ENCODE measurements at places on chromosomes 3 and 15.

DNA sequence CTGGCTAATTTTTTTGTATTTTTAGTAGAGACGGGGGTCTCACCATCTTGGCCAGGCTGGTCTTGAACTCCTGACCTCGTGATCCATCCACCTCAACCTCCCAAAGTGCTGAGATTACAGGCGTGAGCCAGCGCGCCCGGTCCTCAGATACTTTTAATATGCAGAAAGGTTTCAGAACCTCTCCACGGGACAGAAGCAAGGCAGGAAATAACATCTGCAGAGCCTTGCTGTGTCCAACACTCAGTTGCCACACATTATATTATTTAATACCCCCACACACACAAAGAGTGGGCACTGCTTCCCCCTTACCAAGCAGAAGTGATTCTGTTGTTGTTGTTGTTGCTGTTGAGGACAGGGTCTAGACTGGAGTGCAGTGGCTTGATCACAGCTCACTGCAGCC lies 28.0 kb downstream of the OSBPL10 start:
- no peaks in the 10 kb centered on the region for H3K36me3 ChIP-seq
- no peak overlapping the region for H3K4me3 ChIP-seq
- H3K27ac ChIP-seq = no peak overlapping the region
- no peak for DNase-seq
- peaks cover 12% of the 10 kb centered on the region for H3K27me3 ChIP-seq

DNA sequence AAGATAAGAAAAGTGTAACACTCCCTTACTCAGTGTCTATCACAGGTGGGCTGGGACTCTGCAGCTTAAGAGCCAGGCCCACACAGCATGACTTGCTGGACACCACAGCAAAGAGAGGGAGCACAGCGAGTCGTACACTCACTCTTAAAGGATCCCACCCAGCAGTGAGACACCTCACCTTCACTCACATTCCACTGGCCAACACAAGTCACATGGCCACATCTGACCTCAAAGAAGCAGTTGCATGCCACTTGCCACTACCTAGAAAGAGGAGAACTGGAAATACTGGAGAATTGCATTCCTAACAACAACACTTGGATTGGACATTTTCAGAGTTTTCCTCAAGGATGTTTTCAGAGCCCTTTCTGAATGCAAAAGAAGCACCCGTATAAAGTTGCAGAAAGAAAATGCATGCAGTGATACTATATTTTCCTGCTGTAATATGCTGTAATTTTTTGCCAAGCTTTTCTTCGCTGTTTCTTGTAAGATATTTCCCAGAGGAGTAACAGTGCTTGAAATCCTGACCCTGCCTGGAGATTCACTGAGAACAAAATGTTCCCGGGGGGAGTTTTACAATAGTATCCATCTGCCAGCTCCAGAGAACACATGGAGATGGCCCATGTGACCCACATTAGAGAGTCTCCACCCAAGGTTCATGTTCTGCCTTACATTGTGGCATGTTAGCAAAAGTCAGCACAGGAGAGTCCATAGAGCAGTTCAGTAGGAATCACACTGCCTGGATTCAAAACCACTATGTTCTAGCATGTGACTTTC lies 42.2 kb downstream of the TRIM42 start:
- H3K4me1 ChIP-seq = no peaks in the 10 kb centered on the region
- H3K27ac ChIP-seq = no peak overlapping the region
- no peak for DNase-seq

GRCh38 chr3:153289334-153289808 lies 127.3 kb downstream of the RAP2B start:
- no peak for DNase-seq
- no peak overlapping the region for H3K27ac ChIP-seq
- H3K27me3 ChIP-seq = no peaks in the 10 kb centered on the region
- no peak overlapping the region for H3K4me3 ChIP-seq
- H3K4me1 ChIP-seq = peaks cover 58% of the 10 kb centered on the region

- no peaks in the 10 kb centered on the region for H3K36me3 ChIP-seq
- H3K4me3 ChIP-seq = no peak overlapping the region
- no peak for DNase-seq
- no peaks in the 10 kb centered on the region for H3K4me1 ChIP-seq
Measured at GRCh38 chr15:65195548-65195923, 10.4 kb upstream of the CLPX start.

GRCh38 chr3:153295901-153296300 lies 133.9 kb downstream of the RAP2B start:
- H3K27ac ChIP-seq = no peak overlapping the region
- DNase-seq = no peak
- H3K4me1 ChIP-seq = peaks cover 10% of the 10 kb centered on the region
- no peak overlapping the region for H3K4me3 ChIP-seq

- H3K27me3 ChIP-seq = no peaks in the 10 kb centered on the region
- H3K4me3 ChIP-seq = no peak overlapping the region
- H3K36me3 ChIP-seq = peaks cover 72% of the 10 kb centered on the region
- no peak overlapping the region for H3K27ac ChIP-seq
- DNase-seq = no peak
Measured at GRCh38 chr15:69435985-69436384, 16.6 kb upstream of the RPLP1 start.

DNA sequence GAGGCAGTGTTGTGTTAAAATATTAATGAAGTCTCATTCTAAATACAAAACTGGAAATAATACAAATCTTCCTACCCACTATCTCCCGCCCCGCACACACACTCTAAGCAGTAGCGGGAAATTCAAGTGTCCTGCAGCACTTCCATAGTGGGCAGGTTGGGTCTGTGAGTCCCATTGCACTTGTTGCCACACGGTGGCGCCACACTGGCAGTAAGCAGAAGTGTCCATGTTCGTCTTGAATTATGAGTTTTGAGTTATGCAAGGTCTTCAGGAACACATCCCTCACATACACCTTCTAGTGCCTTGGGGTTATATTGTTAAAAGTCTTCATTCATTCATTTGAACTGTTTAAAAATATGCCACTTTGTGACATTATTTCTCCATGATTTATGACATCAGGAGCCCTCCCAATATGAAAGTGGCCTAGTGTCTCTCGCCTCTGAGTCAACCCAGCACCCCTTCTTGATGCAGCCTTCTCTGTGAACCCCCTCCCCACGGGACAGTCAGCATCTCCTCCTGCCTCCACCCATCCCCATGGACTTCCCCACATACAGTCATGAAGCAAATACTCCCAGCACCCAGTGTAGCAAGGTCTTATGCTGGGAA lies 17.6 kb upstream of the CCDC174 start:
- H3K36me3 ChIP-seq = no peaks in the 10 kb centered on the region
- no peaks in the 10 kb centered on the region for H3K4me1 ChIP-seq
- peak; percentile 69 for DNase-seq
- peaks cover 42% of the 10 kb centered on the region for H3K27me3 ChIP-seq

DNA sequence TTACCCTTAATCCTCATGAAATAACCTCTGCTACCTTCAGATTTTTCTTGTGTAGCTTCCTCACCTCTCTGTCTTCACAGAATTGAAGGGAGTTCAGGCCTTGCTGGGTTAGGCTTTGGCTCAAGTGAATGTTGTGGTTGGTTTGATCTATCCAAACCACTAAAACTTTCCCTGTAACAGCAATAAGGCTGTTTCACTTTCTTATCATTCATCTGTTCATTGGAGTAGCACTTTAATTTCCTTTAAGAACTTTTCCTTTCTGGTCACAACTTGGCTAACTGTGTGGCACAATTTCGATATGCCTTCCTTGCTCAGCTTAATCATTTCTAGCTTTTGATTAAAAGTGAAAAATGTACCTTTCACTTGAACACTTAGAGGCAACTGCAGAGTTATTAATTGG lies 129.8 kb downstream of the NR1I2 start:
- peaks cover 38% of the 10 kb centered on the region for H3K36me3 ChIP-seq
- peaks cover 21% of the 10 kb centered on the region for H3K4me1 ChIP-seq
- H3K27me3 ChIP-seq = no peaks in the 10 kb centered on the region
- no peak for DNase-seq
- peak overlapping the region; percentile 82 for H3K27ac ChIP-seq

DNA sequence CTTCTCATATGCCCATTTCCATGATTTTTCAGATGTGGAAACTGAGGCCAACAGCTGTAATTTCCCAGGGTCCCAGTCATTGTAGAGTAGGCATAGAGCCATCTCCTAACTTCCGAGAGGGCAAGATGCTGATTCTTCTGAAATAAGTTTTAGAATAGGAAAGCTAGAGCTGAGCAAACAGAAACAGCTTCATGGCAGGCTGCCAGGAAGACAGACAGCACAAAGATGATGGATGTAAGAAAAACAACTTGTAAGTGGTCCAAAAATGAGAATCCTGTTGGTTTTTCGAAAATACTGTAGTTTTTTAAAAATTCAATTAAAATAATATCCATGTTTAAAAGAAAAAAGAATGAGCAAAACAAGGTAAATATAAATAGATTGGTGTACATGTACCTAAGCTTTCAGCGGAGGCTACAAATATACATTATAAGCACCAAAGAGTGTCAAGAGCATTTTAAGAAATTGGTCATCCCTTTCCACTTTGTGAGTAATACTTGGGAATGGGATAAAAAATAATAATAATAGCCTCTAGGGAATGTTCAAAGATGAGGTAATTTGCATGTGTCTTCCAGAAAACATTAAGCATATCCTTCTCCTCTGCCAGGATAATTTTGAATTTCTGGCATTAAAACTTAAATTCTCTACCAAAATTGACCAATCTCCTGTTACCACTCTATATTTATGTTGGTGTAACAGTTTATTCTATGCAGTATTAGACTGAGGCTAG lies 406.6 kb downstream of the MECOM start:
- H3K36me3 ChIP-seq = no peaks in the 10 kb centered on the region
- H3K27me3 ChIP-seq = no peaks in the 10 kb centered on the region
- H3K4me1 ChIP-seq = no peaks in the 10 kb centered on the region
- H3K27ac ChIP-seq = no peak overlapping the region

DNA sequence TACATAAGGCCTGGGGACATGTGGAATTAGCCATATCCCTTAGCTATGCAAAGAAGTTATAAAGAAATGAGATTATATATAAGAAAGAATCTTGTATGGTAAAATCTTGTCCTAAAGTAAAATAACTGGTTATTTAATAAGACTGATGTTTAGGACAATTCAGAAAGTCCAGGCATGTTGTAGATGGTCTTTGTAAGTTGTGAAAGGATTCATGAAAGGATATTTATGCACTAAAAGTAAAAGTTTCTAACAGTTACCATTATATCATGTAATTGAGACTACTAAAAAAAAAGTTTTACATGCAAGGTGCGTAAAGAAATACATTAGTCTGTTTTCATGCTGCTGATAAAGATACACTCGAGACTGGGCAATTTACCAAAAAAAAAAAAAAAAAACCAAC lies 146.3 kb downstream of the FMN1 start:
- no peak overlapping the region for H3K27ac ChIP-seq
- no peaks in the 10 kb centered on the region for H3K27me3 ChIP-seq
- no peak for DNase-seq
- H3K4me1 ChIP-seq = no peaks in the 10 kb centered on the region
- no peaks in the 10 kb centered on the region for H3K36me3 ChIP-seq

DNA sequence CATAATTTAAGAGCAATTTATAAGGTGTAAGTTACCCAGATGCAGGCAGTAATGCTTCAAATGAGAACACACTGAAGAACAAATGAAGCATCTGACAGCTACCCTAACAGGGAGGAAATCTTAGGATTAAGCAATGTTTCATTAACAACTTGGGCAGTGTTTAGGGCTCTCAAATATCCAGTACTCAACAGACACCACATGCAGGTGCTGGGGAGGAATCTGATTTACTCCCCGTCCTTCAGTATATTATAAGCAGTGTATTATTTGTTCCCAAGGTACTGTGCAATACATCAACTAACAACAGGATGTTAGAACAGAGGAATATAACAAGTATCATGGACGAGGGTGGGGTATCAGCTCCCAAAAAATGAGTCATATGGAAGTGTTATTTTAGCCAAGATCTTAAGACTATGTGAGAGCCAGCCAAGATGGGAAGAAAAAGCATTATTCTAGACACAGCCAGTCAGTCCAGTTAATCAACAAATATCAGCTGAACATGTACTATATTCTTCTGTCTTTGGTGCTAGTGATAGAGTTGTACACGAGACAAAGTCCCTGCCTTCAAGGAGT lies 20.4 kb downstream of the BTBD1 start:
- no peaks in the 10 kb centered on the region for H3K4me1 ChIP-seq
- DNase-seq = no peak
- H3K27ac ChIP-seq = no peak overlapping the region
- peaks cover 62% of the 10 kb centered on the region for H3K36me3 ChIP-seq
- no peak overlapping the region for H3K4me3 ChIP-seq
- no peaks in the 10 kb centered on the region for H3K27me3 ChIP-seq

DNA sequence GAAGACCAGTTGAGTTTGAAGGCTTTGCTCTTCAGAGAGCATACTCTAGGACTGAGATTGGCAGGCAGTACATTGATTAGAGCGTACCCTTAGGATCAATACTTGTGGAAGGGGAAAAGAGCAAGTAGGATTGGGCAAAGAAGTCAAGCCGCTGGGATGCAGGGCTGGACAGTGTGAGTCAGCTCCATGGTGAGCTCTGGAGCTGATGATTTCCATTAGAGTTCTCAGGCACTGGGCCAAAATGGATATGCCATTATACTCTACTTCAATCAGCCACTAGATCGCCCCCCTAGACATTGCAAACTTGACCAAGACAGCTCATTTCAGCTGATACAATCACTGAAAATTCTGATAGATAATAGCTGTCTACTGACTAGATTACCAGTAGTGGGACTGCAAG lies 432.7 kb upstream of the ALCAM start:
- H3K4me3 ChIP-seq = no peak overlapping the region
- no peaks in the 10 kb centered on the region for H3K27me3 ChIP-seq
- DNase-seq = no peak
- H3K27ac ChIP-seq = no peak overlapping the region

GRCh38 chr15:31083370-31083780 lies 18.1 kb downstream of the TRPM1 start:
- peaks cover 45% of the 10 kb centered on the region for H3K27me3 ChIP-seq
- no peak for DNase-seq
- no peak overlapping the region for H3K27ac ChIP-seq
- H3K36me3 ChIP-seq = no peaks in the 10 kb centered on the region
- H3K4me3 ChIP-seq = no peak overlapping the region

GRCh38 chr3:11391174-11391879 lies 119.1 kb downstream of the ATG7 start:
- no peak overlapping the region for H3K27ac ChIP-seq
- no peak for DNase-seq
- no peak overlapping the region for H3K4me3 ChIP-seq

- H3K27ac ChIP-seq = peak overlapping the region; percentile 34
- no peak overlapping the region for H3K4me3 ChIP-seq
- DNase-seq = no peak
- peaks cover 23% of the 10 kb centered on the region for H3K4me1 ChIP-seq
- no peaks in the 10 kb centered on the region for H3K27me3 ChIP-seq
Measured at GRCh38 chr15:81024265-81024872, 23.6 kb downstream of the TLNRD1 start.

GRCh38 chr15:77506311-77507142 lies 85.8 kb downstream of the HMG20A start:
- H3K36me3 ChIP-seq = no peaks in the 10 kb centered on the region
- H3K4me3 ChIP-seq = no peak overlapping the region
- DNase-seq = no peak
- H3K4me1 ChIP-seq = peaks cover 12% of the 10 kb centered on the region
- H3K27ac ChIP-seq = no peak overlapping the region
- no peaks in the 10 kb centered on the region for H3K27me3 ChIP-seq

DNA sequence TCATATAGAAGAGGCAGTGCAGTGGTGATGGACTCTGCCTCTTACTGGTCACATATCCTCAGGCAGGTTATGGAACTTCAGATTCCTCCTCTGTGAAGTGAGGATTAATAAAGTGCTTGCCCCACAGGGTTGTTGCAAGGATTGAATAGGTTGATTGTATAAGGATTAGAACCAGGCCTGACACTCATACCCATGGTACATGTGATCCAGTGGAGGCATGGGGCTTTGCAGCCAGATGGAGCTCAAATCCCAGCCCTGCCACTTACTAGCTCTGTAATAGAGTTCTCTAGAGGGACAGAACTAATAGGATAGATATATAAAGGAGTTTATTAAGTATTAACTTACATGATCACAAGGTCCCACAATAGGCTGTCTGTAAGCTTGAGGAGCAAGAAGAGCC lies 184.6 kb upstream of the EIF1B start:
- H3K27ac ChIP-seq = no peak overlapping the region
- no peaks in the 10 kb centered on the region for H3K36me3 ChIP-seq
- DNase-seq = no peak
- H3K4me3 ChIP-seq = no peak overlapping the region
